Calu3 (cell line): ENCODE measurements at places on chromosomes 11 and 22.

- H3K36me3 ChIP-seq, result no peaks in the 10 kb centered on the region
- no peaks in the 10 kb centered on the region for H3K27me3 ChIP-seq
- no peak for DNase-seq
- H3K4me3 ChIP-seq, result no peak overlapping the region
- H3K4me1 ChIP-seq, result no peaks in the 10 kb centered on the region
- H3K27ac ChIP-seq, result no peak overlapping the region
Measured at GRCh38 chr11:39247570-39248137, 2211.8 kb downstream of the LRRC4C start.

GRCh38 chr22:37967637-37968451, 14.3 kb downstream of the POLR2F start:
- DNase-seq, result no peak
- no peaks in the 10 kb centered on the region for H3K4me1 ChIP-seq
- no peaks in the 10 kb centered on the region for H3K27me3 ChIP-seq
- H3K4me3 ChIP-seq, result no peak overlapping the region
- peaks cover 14% of the 10 kb centered on the region for H3K36me3 ChIP-seq

DNA sequence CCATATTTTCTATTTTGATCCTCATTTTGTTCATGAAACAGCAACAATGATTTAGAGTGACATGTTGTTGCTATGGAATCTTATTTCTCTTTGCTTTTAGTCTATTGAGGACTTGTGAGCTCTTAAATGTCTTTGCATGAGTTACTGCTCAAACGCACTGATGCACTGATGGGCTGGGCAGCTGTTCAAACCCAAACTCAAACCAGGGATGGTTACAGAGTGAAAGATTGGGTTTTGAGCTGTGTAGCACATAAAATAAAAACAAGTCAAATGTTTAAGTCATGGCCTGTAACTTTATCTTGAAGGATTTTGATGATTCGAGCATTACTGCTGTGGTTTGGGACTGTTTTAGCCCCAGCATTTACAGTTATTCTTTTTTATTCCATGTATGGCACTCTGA, 20.1 kb upstream of the NCAM1 start:
- H3K36me3 ChIP-seq, result no peaks in the 10 kb centered on the region
- H3K4me1 ChIP-seq, result no peaks in the 10 kb centered on the region
- H3K27ac ChIP-seq, result no peak overlapping the region

GRCh38 chr22:43731988-43732387, 80.1 kb downstream of the EFCAB6 start:
- no peaks in the 10 kb centered on the region for H3K4me1 ChIP-seq
- H3K4me3 ChIP-seq, result no peak overlapping the region
- H3K27ac ChIP-seq, result no peak overlapping the region
- DNase-seq, result no peak
- peaks cover 26% of the 10 kb centered on the region for H3K27me3 ChIP-seq

GRCh38 chr22:35677460-35678187, 29.4 kb downstream of the APOL6 start:
- H3K27ac ChIP-seq, result no peak overlapping the region
- no peak for DNase-seq
- H3K36me3 ChIP-seq, result no peaks in the 10 kb centered on the region
- H3K4me3 ChIP-seq, result no peak overlapping the region
- H3K4me1 ChIP-seq, result peaks cover 8% of the 10 kb centered on the region

DNA sequence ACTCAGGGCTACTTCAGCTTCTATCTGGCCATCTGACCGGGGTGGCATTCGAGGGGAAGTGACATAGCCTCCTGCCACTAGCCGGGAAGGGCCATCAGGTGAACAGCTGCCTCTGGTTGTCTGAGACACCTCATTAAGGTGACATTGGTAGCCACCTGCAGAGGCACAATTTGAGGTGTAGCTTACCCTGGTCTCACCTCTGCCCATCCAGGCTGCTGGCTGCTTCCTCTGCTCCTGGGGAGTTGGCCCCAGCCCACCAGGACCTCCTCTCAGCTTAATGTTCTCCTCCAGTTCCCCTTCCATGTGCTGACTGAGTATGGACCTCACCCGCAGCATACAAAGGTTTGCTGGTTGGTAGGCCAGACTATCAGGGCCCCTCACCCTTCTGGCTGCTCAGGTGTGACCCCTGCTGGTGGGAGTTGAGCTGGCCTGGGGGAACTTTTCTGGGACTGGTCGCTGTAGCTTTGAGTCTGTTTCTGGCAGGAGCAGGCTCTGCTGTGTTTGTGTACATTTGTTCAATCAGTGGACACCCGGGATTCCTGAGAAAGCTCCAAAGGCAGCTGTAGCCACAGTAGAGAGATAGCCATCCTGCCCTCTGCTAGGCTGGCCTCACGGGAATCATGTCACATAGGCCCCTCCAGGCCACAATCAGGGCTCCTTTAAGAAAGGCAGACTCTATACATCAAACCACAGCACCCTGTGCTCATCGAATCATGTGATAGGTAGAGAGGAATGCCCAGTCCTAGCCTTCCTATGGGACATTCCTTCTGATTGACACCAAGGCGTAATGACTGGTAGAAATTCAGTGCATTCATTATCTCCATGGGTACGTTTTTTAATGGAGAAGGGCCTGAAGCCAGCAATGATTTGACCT, 295.1 kb upstream of the PLET1 start:
- DNase-seq, result peak; percentile 67
- H3K27ac ChIP-seq, result no peak overlapping the region
- peaks cover 33% of the 10 kb centered on the region for H3K27me3 ChIP-seq
- no peak overlapping the region for H3K4me3 ChIP-seq
- no peaks in the 10 kb centered on the region for H3K36me3 ChIP-seq
- H3K4me1 ChIP-seq, result no peaks in the 10 kb centered on the region

- no peaks in the 10 kb centered on the region for H3K4me1 ChIP-seq
- peaks cover 32% of the 10 kb centered on the region for H3K27me3 ChIP-seq
- DNase-seq, result no peak
- H3K27ac ChIP-seq, result no peak overlapping the region
- H3K36me3 ChIP-seq, result no peaks in the 10 kb centered on the region
Measured at GRCh38 chr22:19018256-19018655, 82.2 kb upstream of the PRODH start.
